ENCODE measurements at places on chromosomes 6 and 20. TPM values are rescaled to one million over a fixed set of nuclear protein-coding genes. Genes with fewer than 3 reads are reported as not detected.

Gene SLC12A5
- total RNA-seq: 1.3 TPM

Gene DCDC2
- not detected for total RNA-seq

Gene ID4
- total RNA-seq: not detected

DNA sequence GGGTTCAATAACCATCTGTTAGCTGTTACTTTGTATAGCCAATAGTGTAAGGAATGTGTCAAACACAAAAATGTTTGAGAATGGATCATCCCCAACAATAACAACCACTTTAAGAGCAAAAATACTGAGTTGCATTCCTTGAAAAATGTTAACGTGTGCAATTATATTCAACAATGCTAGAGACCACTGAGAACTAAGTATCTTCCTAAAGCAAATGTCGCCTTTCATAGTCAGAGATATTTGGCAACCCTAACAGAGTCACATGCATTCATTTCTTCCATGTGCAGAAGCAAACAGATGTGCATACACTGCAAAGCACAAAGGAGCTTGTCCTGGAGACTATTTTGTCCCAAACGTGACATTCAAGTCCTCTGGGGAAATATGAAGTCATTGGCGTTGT, 448.6 kb downstream of the GJA1 start:
- no peak for DNase-seq
- no peaks in the 10 kb centered on the region for H3K36me3 ChIP-seq
- no peak overlapping the region for H3K27ac ChIP-seq
- H3K27me3 ChIP-seq: no peaks in the 10 kb centered on the region

- peaks cover 5% of the 10 kb centered on the region for H3K27me3 ChIP-seq
- no peaks in the 10 kb centered on the region for H3K36me3 ChIP-seq
- no peaks in the 10 kb centered on the region for H3K4me1 ChIP-seq
- DNase-seq: no peak
- H3K4me3 ChIP-seq: no peak overlapping the region
Measured at GRCh38 chr6:136137008-136137692, 113.0 kb downstream of the MTFR2 start.

- peak; percentile 57 for DNase-seq
- peaks cover 2% of the 10 kb centered on the region for H3K36me3 ChIP-seq
- peak overlapping the region; percentile 88 for H3K4me3 ChIP-seq
- peaks cover 38% of the 10 kb centered on the region for H3K27me3 ChIP-seq
- peak overlapping the region; percentile 82 for H3K27ac ChIP-seq
Measured at GRCh38 chr6:45421709-45422502, 44.2 kb upstream of the SUPT3H start.

DNA sequence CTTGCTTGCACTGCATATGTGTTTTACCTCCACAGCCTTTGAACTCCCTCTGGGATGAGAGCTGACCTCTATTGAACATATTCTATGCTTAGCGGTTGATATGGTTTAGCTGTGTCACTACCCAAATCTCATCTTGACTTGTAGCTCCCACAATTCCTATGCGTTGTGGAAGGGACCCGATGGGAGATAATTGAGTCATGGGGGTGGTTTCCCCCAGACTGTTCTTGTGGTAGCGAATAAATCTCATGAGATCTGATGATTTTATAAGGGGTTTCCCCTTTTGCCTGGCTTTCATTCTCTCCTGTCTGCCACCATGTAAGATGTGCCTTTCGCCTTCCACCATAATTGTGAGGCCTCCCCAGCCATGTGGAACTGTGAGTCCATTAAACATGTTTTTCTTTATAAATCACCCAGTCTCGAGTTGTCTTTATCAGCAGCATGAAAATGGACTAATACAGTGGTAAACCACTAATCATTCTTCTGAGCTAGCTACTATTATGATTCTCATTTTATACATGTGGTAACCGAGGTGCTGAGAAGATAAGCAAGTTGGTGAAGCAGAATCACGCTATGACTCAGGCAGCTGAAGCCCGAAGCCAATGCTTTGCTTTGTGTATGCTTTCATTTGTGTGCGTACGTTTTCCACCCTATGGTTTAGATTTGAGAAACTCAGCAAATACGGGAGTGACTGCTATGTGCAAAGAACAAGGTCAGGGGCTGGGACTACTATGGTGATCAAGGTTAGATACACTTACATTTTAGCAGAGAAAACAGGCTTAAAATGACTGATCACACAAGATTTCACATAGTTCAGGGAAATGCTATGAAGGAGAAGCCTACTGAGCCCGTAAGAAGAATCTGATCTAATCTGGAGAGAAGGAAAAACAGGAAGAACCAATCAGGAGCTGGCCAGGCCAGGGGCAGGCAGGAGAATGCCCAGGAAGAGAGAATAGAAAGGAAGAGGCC, 363.5 kb downstream of the ESR1 start:
- H3K4me3 ChIP-seq: peak overlapping the region; percentile 9
- H3K27ac ChIP-seq: peak overlapping the region; percentile 81
- H3K27me3 ChIP-seq: no peaks in the 10 kb centered on the region
- peaks cover 24% of the 10 kb centered on the region for H3K4me1 ChIP-seq
- peak; percentile 56 for DNase-seq

- H3K4me3 ChIP-seq: no peak overlapping the region
- H3K4me1 ChIP-seq: peaks cover 48% of the 10 kb centered on the region
- no peaks in the 10 kb centered on the region for H3K27me3 ChIP-seq
- H3K36me3 ChIP-seq: peaks cover 22% of the 10 kb centered on the region
- no peak overlapping the region for H3K27ac ChIP-seq
- DNase-seq: no peak
Measured at GRCh38 chr6:142824426-142824825, 120.5 kb downstream of the HIVEP2 start.

- DNase-seq: peak; percentile 30
- peak overlapping the region; percentile 32 for H3K27ac ChIP-seq
- H3K36me3 ChIP-seq: peaks cover 21% of the 10 kb centered on the region
- no peaks in the 10 kb centered on the region for H3K27me3 ChIP-seq
Measured at GRCh38 chr20:45432294-45432693, 16.4 kb downstream of the PIGT start.

DNA sequence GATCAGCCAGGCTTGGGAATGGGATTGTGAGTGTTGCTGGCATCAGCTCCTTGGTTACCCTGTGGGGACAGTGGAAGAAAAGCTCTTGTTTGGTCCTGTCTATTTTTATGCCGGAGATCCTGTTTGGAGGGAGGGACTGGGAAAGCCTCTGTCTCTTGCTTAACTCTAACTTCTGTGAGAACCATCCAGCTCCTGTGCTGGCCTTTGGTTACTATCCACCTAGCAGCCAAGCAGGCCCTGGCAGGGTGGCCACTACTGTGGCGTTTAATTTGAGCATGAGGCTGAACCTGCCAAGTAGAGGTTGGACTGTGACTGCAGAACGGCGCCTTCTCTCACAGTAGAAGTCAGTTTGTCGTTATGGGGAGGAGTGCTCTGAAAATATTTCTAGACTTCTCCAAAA, 193.3 kb downstream of the UTRN start:
- peaks cover 70% of the 10 kb centered on the region for H3K36me3 ChIP-seq
- H3K27ac ChIP-seq: peak overlapping the region; percentile 58
- DNase-seq: no peak
- H3K4me3 ChIP-seq: no peak overlapping the region
- peaks cover 28% of the 10 kb centered on the region for H3K4me1 ChIP-seq

DNA sequence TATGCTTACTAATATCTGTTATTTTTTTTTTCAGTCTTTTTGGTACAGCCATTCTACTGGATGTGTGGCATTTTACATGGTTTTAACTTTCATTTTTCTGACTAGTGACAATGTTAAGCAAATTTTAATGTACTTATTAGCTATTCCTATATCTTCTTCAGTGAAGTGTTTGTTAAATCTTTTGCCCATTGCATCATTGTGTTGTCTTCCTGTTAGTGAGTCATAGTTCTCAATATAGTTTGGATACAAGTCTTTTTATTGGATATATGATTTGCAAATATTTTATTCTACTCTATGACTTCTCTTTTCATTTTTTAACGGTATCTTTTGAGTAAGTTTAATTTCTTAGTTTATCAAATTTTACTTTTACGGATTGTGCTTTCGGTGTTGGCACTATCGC, 519.4 kb downstream of the CDKAL1 start:
- H3K27me3 ChIP-seq: no peaks in the 10 kb centered on the region
- DNase-seq: no peak
- H3K36me3 ChIP-seq: peaks cover 10% of the 10 kb centered on the region

GRCh38 chr20:46011631-46012482, 3.1 kb downstream of the MMP9 start:
- peaks cover 64% of the 10 kb centered on the region for H3K27me3 ChIP-seq
- DNase-seq: peak; percentile 51
- no peak overlapping the region for H3K27ac ChIP-seq
- H3K4me1 ChIP-seq: peaks cover 59% of the 10 kb centered on the region
- peaks cover 7% of the 10 kb centered on the region for H3K36me3 ChIP-seq

- H3K4me3 ChIP-seq: no peak overlapping the region
- no peak overlapping the region for H3K27ac ChIP-seq
- no peaks in the 10 kb centered on the region for H3K27me3 ChIP-seq
Measured at GRCh38 chr20:19828232-19828631, 70.2 kb downstream of the RIN2 start.

DNA sequence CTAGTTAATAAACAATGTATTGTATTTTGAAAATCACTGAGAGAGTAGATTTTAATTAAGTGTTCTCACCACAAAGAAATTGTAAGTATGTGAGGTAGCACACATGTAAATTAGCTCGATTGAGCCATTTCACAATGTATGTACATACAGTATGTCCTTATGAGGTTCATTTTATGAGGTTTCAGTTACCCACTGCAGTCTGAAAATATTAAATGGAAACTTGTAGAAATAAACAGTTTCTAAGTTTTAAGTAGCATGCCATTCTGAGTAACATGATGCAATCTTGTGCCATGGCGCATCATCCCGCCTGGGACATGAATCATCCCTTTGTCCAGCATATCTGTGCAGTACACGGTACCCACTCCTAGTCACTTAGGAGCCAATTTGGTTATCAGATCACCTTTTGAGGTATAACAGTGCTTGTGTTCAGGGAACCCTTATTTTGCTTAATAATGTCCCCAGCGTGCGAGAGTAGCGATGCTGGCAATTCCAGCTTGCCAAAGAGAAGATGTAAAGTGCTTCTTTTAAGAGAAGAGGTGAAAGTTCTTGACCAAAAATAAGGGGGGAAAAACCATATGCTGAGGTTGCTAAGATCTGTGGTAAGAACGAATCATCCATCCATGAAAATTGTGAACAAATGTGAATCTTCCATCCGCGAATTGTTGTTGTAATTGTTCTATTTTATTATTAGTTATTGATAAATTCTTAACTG, 64.7 kb downstream of the KCNS1 start:
- peaks cover 51% of the 10 kb centered on the region for H3K36me3 ChIP-seq
- no peak overlapping the region for H3K4me3 ChIP-seq
- DNase-seq: no peak
- H3K4me1 ChIP-seq: peaks cover 54% of the 10 kb centered on the region
- H3K27ac ChIP-seq: no peak overlapping the region

Measured in activated CD8-positive, alpha-beta T cell treated with anti-CD3 and anti-CD28 coated beads, Interleukin-2, amount 10 ng/mL, durations not matched to agents 7 days and 5 days (primary cell).